ENCODE measurements at places on chromosomes 12 and 14.
A peak's percentile ranks its signal among the peaks of the same experiment; 100 is the strongest.

- no peak for DNase-seq
These were observed 2.6 kb upstream of the POC1B start for GRCh38 chr12:89528434-89528833.

DNA sequence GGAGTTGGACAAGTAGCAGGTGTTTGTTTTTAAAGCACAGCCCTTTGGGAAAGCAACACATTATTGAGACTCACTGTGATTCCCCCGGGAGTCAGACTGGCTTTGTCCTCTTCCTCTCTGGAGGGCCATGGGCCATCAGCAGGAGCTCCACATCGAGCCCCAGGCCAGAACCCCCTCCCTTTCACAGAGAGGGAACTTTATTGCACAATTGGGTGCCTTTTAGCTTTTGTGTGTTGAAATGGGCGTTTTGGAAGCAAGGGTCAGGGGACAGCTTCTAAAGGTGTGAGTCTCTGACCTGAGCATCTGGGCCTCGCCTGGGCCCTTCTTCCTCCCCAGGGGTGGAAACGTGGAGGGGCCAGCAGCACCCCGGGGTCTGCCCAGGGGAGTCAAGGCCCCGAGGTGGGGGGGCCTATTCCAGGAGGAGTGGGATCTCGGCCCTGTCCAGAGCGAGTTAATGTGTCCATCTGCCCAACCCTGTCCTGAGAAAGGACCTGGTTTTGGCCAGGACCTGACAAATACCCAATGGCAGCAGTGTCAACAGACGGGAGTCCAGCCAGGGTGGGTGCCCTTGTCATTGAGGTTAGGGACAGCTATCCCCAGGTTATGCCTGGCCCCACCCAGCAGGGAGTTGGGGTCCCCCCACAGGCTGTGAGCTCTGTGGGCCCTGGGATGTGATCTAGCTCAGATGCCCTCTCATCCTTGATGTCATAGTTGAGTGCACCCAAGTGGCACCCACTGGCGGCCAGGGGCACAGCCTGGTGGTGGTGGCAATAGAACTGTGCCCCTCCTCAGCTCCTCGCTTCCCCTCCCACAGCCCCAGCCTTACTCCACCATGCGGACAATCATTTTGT is 37.1 kb downstream of the SLC8B1 start:
- no peak for DNase-seq

GRCh38 chr14:89540830-89541470 is 123.9 kb upstream of the FOXN3 start:
- peak; percentile 21 for DNase-seq

- no peak for DNase-seq
These were observed 15.4 kb upstream of the PAWR start for GRCh38 chr12:79706156-79706555.

GRCh38 chr12:30447061-30447750 is 248.5 kb downstream of the IPO8 start:
- no peak for DNase-seq

DNA sequence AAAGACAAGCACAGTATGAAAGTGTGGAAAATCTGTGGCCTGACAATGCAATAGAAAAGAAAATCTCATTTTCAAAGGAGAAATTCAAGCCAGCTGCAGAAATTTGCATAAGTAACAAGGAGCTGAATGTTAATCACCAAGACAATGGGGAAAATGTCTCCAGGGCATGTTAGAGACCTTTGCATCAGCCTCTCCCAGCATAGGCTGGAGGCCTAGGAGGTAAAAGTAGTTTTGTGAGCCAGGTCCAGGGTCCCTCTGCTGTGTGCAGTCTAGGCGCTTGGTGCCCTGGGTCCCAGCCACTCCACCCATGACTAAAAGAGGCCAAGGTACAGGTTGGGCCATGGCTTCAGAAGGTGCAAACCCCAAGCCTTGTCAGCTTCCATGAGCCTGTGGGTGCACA is 58.3 kb downstream of the TESPA1 start:
- no peak for DNase-seq

DNA sequence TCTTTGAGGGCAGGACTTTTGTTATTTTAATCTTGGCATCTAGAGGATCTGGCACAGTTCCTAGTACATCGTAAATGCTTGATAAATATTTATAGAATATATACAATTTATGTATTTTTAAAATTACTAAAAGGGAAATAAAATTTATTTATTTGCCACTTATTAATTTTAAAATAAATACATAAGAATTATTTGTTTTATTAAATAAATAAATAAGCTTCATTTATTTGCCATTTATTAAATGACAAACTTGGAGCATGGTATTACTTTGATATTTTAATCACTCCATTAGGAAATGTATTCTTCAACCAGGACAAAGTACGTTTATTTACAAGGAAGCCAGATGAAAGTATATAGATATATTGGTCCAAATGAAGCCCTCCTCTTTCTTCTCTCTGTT is 118.7 kb upstream of the LRIG3 start:
- DNase-seq: no peak

- DNase-seq: no peak
These were observed 2.0 kb downstream of the ASPG start for GRCh38 chr14:104087505-104087904.

- peak; percentile 60 for DNase-seq
These were observed 452.7 kb upstream of the PDE3A start for GRCh38 chr12:19915392-19916195.

DNA sequence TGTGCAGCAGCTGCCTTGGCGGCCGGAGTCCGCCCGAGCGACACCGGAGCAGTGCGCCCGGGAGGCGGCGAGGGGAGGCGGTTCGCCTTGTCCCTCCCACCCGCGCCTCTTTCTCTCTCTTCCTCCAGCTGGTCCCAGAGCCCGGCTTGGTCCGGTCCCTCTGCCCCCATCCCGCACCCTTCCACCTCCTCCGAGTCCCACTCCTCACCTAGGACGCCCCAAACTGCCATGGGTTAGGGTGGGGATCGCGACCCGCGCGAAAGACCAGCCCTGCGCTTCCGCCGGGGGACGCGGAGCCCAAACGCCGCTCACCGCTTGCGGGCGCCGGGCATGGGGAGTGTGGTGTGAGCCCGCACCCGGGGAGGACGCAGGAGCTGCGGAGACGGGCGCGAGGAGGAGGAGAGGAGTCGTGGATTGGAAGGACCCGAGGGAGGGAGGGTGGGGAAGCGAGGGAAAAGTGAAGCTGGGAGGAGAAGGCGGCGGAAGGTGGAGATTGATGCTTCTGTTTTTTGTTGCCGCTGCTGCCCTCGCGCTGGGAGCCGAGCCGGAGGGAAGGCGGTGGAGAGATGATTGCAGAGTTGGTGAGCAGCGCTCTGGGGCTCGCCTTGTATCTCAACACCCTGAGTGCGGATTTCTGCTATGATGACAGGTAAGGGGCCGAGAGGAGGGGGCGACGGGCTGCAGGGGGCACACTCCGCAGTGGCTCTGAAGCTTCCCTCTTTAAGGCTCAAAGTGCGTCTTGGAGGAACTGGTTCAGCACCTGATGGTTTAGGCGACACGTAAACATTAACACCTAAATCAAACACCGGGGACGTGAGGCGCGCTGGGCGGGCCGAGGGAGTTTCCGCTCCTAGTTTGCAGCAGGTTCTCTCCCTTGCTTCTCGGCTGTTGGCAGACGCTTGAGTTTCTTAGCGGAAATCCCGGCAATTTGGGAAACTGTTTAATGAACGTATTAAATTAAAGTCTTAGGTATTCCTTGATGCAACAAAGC is 610 bp downstream of the TMTC2 start:
- DNase-seq: peak; percentile 54

GRCh38 chr12:113170926-113171325 is 14.4 kb downstream of the DDX54 start:
- no peak for DNase-seq

- no peak for DNase-seq
These were observed 36.5 kb downstream of the WIF1 start for GRCh38 chr12:65084579-65084978.

DNA sequence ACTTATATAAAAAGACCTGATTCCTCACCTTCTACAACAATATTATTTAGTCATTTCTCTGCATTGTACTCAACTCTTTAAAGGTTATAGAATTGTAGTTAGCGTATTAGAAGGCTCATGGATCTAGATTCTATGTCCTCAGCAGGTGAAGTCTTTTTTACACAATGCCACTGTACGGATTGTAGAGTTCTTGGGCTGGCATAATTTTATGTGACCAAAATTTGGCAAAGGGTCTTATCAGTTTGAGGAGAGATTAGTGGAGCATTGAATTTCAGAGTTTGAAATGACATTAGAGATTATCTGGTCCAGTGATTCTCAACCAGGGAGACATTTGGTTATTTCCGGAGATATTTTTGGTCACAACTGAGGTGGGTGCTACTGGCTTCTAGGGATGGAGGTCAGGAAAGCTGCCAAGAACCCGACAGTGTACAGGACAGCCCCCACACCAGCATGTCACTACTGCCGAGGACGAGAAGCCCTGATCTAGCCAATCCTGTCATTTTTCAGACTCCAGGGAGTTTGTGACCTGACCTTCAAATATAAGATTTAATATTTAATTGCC is 63.9 kb downstream of the BICD1 start:
- no peak for DNase-seq

- no peak for DNase-seq
These were observed 51.4 kb downstream of the DYNC1H1 start for GRCh38 chr14:102015771-102016170.

DNA sequence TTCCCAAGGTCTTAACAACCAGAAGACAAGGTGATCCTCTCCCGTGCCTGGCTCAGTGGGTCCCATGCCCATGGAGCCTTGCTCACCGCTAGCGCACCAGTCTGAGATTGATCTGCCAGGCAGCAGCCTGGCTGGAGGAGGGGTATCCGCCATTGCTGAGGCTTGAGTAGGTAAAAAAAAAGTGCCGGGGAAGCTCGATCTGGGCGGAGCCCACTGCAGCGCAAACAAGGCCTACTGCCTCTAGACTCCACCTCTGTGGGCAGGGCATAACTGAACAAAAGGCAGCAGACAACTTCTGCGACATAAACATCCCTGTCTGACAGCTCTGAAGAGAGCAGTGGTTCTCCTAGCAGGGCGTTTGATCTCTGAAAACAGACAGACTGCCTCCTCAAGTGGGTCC is 104.0 kb downstream of the C14orf39 start:
- DNase-seq: no peak

- DNase-seq: peak; percentile 91
These were observed 126.7 kb downstream of the EPS8 start for GRCh38 chr12:15662303-15662980.

GRCh38 chr14:21201732-21202462 is 46.0 kb upstream of the OR5AU1 start:
- DNase-seq: no peak

GRCh38 chr14:30607156-30607780 is 14.9 kb upstream of the SCFD1 start:
- no peak for DNase-seq

GRCh38 chr12:122421821-122422729 is at the start of gene CLIP1:
Gene CLIP1, minus strand, starts transcription at chr12:122422669. Its CDS starts 42,217 bp downstream, at chr12:122380452.
- peak; percentile 79 for DNase-seq

- DNase-seq: no peak
These were observed 66.7 kb upstream of the STON2 start for GRCh38 chr14:81466854-81467253.
